Cardiac fibroblast (primary cell): ENCODE measurements at places on chromosomes 1 and 21.

GRCh38 chr1:196002906-196003305, 605.3 kb downstream of the KCNT2 start:
- no peak for DNase-seq

DNA sequence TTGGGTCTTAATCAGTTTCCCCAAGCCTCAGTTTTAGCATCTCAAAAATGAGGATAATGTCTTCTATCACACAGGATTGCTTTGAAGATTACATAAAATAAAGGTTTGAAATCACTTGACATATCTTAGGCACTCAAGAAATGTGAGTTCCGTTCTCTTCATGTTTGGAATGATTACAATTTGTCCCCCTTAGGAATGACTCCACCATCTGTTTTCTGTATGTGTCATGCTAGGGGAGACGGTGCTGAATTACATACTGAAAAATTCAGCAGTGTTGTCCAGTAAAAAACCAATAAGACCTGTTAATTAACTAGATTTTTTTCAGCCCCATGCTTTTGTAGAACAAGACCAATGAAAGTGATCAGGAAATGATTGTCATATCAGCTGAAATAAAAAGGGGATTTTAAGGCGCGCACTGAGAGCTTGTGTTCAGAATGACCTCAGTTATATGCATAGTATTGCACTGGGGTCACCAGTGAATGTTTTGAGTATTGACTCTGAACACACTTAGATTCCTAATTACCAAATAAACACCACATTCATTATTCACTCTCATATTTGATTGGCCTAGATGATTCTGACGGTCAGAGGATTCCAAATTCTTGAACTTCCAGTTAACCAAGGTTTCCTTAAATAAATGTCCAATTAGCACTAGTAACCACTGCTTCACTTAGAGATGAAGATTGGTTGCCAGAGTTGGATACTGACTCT, 114.5 kb upstream of the KCNK2 start:
- DNase-seq: peak; percentile 74

DNA sequence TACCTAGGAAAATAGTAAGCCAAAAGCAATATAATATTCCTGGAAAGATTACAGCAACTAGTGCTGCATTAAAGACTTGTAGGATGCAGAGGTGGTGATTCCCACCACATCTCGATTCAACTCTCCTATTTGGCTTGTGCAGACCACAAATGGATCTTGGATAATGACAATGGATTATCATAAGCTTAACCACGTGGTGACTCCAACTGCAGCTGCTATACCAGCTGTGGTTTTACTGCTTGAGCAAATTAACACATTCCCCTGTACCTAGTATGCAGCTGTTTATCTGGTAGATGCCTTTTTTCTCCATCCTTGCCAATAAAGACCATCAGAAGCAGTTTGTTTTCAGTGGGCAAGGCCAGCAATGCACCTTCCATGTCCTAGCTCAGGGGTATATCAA, 542.7 kb upstream of the ADGRL4 start:
- no peak for DNase-seq

DNA sequence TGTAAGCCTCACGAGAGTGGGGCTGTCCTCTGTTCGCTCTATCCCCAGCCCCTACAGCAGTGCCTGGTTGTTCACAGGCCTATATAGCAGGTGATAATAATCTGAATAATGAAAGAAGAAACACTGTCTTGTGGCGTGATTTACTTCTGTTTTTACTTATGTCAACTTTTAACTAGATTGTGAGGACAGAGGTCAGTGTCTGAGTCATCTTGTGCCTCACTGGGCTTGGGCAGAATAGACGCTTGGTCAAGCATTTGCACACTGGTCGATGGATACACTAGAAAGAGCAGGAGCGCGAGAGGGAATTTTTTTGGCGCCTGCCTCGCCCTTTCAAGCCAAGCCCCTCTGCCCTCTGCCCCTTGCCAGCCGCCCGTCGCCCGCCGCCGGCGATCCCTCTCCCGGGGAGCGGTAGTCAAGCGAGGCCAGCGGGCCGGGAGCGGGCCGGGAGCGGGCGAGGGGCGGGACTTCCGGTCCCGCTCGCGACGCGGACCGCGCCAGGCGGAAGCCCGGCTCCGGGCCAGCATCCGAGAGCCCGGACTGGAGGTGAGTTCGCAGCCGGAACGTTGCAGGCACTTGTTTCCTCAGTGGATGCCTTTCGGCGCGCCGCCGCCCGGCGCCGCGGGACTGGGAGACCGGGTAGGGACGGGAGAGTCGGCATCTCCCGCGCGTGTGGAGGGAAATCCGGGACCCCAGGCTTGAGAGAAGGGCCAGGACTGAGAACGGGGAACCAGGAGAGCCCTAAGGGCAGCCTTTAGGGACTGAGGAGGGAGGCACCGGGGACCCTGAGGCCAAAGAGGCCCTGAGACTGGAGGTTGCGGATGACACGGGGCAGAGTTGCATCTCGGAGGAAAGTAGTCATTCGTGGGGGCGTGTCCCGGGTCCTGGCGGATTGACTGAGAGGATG, at the start of gene DISP1:
Gene DISP1, plus strand, starts transcription at position 504 of the 904 bp plus-strand sequence. CDS start 127,785 bp downstream, outside the sequence.
- peak; percentile 78 for DNase-seq

DNA sequence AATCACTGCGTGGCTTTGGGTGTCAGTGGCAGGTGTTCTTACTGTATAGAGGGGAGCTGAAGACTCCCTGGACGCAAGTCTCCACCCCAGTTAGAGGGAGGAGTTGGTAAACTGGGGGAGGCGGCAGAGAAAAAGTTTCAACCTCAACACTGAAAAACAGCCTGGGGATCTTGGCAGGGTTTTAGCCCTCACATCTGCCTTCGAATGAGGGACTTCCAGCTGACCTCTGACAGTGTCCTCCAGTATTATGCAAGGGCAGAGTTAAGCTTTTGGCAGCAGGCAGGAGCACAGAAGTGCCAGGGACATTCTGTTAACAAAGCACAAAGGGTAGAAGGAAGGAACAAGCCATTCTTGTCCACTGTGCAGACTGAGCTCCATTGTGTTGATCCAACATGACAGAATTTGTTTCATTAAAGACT, 41.2 kb upstream of the RAB4A start:
- DNase-seq: peak; percentile 90

DNA sequence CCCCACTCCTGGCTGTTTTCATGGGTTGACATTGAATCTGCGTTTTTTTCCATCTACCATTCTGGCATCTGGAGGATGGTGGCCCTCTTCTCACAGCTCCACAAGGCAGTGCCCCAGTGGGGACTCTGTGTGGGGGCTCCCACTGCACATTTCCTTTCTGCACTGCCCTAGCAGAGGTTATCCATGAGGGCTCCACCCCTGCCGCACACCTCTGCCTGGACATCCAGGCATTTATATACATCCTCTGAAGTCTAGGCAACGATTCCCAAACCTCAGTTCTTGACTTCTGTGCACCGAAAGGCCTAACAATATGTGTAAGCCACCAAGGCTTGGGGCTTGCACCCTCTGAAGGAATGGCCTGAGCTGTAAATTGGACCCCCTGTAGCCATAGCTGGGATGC, 147.9 kb upstream of the FMN2 start:
- DNase-seq: no peak

DNA sequence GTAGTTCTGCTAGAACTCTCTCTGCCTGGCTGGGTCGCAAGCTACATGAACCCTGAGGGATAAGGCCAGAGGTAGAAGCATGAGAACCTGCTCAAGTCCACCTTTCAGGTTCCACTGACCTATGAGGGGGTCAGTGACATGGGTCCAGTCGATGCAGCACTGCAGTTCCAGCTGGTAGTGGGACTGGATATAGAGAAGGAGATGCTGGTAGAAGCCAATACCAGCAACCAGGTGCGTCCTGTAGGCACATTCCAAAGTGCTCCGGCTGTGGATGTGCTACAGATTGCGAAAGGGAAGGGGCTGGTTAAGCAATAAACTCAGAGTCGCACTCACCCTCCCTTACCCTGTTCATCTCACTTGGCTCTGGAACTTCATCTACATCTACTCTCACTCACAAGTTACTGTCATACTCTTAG, 5.7 kb downstream of the SMG5 start:
- DNase-seq: peak; percentile 57

- DNase-seq: no peak
These were observed 68.3 kb downstream of the PLA2G4A start for GRCh38 chr1:186897008-186897407.
